ENCODE measurements at places on chromosomes 3 and 15. TPM values are rescaled to one million over a fixed set of nuclear protein-coding genes. Genes with fewer than 3 reads are reported as not detected.

DNA sequence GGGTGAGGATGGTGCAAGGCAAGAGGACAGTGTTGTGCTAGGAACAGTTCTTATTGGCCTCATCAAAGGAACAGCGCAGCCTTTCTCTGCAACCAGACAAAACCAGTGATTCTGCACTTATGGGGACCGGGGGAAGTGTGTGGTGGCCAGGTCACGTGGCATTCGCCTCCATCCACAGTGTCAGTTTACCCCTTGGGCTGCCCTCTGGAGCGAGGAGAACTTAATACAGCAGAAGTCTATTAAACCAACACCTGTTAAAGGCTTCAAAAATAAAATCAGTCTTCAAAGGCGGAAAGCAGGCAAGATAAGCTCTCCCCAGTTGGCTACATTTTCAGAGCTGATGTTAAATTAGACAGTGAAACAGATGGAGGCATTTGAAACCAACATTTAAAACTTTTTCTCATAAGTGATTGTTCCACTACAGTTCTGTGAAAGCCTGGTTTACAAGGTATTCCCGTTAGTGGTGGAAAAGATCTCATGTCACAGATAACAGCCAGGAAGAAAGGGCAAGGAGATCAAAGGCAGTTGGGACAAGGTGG lies 75.2 kb downstream of the LRIG1 start:
- no peaks in the 10 kb centered on the region for H3K27me3 ChIP-seq
- no peak overlapping the region for H3K4me3 ChIP-seq
- H3K36me3 ChIP-seq: no peaks in the 10 kb centered on the region
- peak overlapping the region; percentile 61 for H3K27ac ChIP-seq
- peaks cover 73% of the 10 kb centered on the region for H3K4me1 ChIP-seq

DNA sequence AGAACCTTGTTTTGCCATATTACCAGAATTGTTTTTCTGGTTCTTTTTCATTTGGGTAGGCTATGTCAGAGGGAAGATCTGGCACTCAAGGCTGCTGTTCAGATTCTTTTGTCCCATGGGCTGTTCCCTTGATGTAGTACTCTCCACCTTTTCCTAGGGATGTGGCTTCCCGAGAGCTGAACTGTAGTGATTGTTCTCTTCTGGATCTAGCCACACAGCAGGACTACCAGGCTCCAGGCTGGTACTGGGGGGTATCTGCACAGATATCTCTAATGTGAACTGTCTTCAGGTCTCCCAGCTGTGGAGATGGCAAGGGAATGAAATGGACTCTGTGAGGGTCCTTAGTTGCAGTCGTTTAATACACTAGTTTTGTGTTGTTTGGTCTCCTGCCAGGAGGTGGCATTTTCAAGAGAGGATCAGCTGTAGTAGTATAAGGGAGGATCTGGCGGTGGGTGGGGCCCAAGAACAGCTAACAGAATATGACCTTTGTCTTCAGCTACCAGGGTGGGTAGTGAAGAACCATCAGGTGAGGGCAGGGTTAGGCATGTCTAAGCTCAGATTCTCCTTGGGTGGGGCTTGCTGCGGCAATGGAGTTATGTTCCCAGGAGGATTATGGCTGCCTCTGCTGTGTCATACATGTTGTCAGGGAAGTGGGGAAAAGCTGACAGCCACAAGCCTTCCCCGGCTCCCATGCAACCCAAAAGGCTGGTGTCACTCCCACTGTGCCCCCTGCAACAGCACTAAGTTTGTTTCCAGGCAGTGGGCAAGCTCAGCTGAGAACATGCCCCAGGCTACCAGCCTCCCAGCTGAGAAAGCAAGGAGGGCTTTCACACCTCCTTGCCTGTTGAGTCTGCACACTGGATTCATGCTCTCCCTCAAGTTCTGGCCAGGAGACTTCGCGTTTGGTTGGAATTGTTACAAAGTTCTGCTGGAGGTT lies 252.5 kb downstream of the ISL2 start:
- H3K4me3 ChIP-seq: no peak overlapping the region
- DNase-seq: no peak
- no peaks in the 10 kb centered on the region for H3K4me1 ChIP-seq
- H3K27ac ChIP-seq: no peak overlapping the region
- H3K36me3 ChIP-seq: no peaks in the 10 kb centered on the region
- H3K27me3 ChIP-seq: no peaks in the 10 kb centered on the region

DNA sequence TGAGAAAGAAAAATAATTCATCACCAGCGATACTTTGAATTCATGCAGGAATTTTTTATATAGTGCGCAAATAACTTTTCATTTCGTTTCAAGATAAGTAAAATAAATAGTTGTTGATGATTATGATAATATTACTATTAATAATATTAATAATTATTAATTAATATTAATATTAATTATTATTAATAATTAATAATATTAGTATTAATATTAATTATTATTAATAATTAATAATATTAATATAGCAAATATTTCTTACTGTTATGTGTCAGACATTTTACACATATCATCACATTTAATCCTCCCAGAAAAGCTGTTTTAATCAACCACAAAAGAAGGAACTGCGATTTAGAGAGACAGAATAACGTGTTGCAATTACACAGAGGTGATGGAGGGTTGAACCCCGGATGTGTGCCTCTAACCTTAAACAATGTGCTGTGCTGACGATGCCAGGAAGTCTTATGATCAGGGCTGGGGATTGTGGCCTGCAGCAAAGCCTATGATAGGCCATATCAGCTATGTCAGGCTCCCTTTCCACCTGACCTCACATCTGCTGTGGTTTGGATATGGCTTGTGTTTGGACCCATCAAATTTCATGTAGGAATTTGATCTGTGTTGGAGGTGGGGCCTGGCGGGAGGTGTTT lies 263.5 kb upstream of the NR2F2 start:
- H3K27me3 ChIP-seq: no peaks in the 10 kb centered on the region
- no peaks in the 10 kb centered on the region for H3K36me3 ChIP-seq
- H3K4me1 ChIP-seq: no peaks in the 10 kb centered on the region
- DNase-seq: no peak
- H3K4me3 ChIP-seq: no peak overlapping the region

DNA sequence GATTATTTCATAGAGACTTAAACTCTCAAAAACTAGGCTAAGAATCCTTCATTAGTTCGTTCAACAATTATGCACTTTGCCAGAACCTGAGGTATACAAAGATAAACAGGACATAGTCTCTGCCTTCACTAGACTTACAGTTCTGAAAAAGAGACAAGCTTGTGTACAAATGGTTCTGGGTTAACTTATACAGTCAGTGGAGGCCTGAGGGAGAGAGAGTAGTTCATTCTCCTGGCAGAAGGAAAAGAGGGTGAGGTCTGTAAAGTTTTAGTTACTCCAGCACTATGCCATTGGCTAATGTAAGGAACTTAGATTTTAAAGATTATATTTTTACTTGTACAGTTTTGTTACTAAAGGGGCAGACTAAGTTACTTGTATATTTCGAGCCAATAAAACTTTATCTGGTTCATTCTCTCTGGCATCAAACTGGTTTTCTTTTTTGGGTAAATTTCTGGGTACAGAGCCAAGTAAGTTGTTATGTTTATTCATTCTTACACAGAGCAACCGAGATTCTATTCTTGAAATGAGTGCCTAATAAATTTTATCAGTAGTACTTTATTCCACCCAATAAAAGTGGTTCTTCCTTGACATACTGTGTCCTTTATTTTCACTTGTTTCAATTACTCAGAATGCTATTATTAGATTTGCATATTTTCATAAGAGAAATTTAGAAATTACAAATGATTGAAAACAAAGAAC lies 278.7 kb downstream of the TIGIT start:
- no peaks in the 10 kb centered on the region for H3K27me3 ChIP-seq
- peaks cover 23% of the 10 kb centered on the region for H3K4me1 ChIP-seq
- no peak overlapping the region for H3K4me3 ChIP-seq
- no peaks in the 10 kb centered on the region for H3K36me3 ChIP-seq

DNA sequence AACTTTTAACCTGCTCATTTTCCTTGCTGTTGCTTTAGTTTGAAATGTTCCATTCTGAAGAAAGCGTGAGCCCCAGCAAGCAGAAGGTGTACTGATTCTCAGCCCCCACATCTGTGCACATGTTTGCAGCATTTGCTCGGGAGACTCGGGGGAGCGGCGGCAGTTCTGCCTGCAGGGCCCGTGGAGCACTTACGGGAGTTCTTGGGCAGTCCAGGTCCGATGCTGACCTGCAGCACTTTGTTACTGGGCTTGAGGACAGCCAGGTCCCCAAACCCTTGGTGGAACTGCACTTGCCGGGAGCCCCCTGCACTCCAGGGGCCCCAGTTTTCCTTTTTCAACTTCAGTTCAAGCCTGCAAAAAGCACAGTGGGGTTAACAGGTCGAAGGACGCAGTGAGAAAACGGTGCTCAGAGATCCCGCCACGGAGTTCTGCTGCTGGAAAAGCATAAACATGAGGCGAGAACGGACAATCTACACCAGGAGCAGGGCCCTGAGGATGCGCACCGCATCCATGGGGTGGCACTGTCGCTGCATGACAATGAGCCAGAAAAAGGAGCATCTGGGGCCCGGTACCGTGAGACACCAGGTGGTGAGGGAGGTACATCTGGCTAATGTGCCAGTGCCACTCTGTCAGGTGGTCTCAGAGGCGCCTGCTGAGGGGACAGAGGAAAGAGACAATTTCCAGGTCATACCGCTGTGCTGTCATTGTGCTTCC lies 45.6 kb upstream of the LDHAL6B start:
- no peaks in the 10 kb centered on the region for H3K4me1 ChIP-seq
- H3K27me3 ChIP-seq: no peaks in the 10 kb centered on the region
- no peak overlapping the region for H3K4me3 ChIP-seq
- H3K36me3 ChIP-seq: peaks cover 79% of the 10 kb centered on the region

DNA sequence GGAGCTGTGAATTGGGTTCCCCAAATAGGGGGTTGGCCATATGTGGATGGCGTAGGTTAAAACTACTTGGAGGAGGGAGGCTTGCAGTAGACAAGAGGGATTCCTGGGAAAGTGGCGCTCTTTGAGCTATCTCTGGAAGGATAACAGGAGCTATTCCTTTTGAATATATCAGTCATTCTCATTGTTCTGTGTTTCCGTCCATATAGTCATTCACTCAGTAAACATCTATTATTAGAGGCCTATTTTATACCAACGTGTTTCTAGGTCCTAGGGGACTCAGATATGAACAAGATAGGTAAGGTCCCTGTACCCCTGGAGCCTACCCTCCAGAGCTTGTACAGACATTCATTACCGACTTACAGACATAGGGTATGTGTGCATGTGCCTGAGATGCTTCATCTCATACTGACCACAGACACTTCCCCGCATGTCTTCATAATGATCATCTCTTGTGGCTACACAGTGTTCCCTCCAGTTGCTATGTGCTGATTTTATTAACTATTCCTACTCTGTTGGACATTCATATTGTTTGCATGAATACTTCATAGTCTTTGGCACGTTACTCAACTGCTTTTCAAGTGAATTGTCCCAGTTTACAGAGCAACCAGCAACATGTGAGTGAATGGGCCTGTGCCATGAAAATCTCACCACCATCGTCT lies 55.8 kb upstream of the VILL start:
- peak; percentile 42 for DNase-seq
- peak overlapping the region; percentile 40 for H3K27ac ChIP-seq
- peaks cover 44% of the 10 kb centered on the region for H3K4me1 ChIP-seq
- no peaks in the 10 kb centered on the region for H3K27me3 ChIP-seq

DNA sequence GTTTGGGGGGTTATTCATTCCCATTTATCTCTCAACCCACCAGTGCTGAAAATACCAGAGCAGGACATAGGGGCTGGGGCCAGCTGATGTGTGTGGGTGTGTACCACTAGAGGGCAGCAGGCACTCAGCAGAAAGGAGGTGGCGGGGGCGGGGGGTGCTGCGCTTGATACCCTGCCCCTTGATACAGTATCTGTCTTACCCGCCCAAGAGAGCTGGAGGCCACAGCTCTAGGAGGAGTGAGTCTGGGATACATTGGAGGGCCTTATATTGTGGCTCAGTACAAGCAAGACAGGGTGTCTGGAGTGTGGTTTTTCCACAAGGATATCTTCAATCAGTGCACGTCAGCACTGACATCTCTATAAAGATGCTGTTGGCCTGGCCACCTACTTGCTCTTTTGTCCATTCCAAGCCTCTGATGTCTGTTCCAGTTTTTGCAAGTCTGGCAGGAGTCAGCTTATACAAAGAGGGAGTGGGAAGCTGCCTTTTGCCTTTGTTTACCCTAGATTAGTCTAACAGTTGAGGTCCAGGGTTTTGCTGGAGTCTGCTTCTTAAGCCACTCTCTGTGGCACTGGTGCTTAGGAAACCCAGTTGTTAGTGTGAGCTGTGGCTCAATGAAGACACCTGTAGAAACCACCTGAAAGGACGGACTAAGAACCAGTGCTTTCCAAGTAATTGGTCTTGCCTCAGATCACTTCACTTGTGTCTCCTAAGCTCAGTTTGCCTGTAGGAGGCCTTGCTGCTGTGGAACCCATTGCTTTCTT lies 1.5 kb upstream of the RBM15B start:
- peaks cover 86% of the 10 kb centered on the region for H3K4me1 ChIP-seq
- H3K4me3 ChIP-seq: no peak overlapping the region
- peak overlapping the region; percentile 75 for H3K27ac ChIP-seq
- peaks cover 32% of the 10 kb centered on the region for H3K36me3 ChIP-seq

GRCh38 chr15:75923756-75924155 lies 20.1 kb downstream of the FBXO22 start:
- no peak overlapping the region for H3K4me3 ChIP-seq
- no peaks in the 10 kb centered on the region for H3K27me3 ChIP-seq
- peaks cover 17% of the 10 kb centered on the region for H3K4me1 ChIP-seq
- no peak for DNase-seq

DNA sequence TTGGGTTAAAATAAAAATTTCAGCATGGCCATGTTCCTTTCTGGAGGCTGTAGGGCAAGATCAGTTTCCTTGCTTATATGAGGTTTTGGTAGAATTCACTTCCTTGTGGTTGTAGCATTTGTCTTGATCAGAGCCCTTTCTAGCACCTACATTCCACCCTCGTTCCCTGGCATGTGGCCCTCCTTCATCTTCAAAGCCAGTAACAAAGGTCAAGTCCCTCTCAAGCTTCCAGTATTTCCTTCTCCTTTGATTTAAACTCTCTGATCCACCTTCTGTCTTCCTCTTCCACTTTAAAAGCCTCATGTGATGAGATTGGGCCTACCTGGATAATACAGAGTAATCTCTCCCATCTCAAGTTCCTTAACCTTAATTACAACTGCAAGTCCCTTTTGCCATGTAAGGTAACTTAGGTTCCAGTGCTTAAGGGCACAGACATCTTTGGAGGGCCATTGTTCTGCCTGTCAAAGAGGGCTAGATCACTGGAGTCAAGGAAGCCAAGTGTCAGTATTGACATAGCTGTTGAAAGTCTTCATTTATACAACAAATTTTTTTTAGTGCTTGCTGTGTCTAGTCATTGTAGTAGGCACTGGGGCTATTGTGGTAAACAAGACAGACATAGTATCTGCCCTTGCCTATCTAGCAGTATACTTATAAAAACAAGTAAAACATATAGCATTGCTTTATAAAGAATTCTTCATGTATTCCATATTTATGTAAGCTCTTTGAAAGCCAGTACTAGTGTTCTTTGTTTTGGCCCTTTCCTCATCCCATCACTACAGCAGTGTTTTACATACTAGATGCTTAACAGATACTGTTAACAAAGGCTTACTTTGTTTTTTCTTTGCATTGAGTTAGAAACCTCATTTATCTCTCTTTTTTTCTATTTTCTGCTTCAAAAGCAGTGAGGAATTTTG lies 40.7 kb downstream of the GLCE start:
- no peaks in the 10 kb centered on the region for H3K4me1 ChIP-seq
- H3K36me3 ChIP-seq: no peaks in the 10 kb centered on the region
- no peaks in the 10 kb centered on the region for H3K27me3 ChIP-seq

The SLC12A1 gene
- total RNA-seq: not detected

The PPP1R14D gene
- not detected for total RNA-seq
